ENCODE measurements at places on chromosomes 4 and X.

GRCh38 chr4:174553031-174553430 is 30.7 kb upstream of the HPGD start:
- no peak for DNase-seq

- DNase-seq, result no peak
These were observed 689 bp downstream of the SSR4 start for GRCh38 chrX:153794897-153795816.

DNA sequence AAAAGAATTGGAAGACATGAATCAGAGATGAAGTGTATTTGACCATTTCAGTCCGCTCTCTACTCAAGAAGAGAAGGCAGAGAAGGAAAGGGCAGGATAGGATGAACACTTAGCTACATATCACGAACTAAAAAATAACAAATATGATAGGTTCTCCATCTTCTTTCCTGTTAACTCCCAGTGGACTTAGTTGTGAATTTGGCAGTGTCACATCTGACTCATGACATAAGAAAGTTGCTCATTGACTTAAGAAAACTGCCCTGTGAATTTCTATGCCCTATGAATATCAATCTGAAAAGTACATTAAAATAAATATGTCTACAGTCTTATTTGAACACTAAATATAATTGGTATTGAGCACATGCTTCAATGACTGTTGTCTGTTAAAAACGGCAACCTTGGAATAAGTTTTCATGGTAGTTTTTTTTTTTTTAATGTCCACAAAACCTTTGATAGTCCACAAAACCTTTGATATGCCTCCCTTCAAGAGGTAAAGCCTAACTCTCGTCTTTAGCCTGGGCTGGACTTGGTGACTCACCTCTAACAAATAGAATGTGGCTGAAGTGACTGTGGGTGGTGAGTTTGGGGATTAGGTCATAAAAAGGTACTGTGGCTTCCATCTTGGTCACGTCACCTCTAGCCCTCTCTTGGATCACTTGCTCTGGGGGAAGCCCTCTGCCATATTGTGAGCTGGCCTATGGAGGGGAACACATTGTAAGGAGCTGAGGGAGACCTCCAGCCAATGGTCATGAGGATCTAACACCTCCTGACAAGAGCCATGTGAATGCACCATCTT is 184.7 kb upstream of the S100G start:
- DNase-seq, result no peak

DNA sequence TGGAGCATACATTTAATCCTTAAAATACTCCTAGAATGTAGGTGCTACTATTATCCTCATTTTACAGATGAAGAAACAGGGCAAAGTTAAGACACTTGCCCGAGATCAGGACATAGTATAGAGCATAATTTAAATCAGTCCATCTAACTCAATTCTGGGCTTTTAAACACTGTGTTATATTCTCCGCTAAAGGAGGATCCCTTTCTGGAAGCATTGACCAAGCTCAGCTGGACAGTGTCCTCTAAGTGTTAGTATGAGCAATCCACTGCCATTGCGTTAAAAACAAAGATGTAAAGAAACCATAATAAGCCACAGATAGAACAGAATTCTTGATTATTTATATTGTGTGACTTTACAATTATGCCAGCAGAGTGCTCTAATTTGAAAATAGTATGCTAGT is 207.0 kb downstream of the ARHGAP24 start:
- DNase-seq, result no peak

GRCh38 chr4:57110640-57111511 is 691 bp upstream of the IGFBP7 start:
- peak; percentile 100 for DNase-seq

DNA sequence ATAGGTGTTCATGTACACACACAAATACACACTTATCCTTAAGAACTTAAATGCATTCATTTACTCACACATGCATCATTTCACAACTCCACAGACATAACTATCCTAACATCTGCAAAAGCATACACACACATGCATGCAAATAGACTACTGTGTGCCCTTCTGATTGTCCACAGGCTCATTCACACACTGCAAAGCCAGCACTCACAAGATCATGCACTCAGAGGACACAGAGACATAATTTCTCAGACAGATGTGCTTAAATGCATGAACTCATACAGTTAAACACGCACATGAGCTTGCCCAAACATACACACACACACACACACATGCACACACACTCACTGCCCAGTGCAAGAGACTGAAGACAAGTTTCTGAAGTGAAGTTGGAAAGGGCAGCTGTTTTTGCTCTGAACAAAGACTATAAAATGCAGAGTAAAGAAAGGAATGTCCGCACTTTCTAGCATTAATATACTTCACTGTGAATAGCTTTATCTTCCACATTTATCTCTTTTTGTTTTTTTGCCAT is 1018.0 kb upstream of the HS3ST1 start:
- no peak for DNase-seq

DNA sequence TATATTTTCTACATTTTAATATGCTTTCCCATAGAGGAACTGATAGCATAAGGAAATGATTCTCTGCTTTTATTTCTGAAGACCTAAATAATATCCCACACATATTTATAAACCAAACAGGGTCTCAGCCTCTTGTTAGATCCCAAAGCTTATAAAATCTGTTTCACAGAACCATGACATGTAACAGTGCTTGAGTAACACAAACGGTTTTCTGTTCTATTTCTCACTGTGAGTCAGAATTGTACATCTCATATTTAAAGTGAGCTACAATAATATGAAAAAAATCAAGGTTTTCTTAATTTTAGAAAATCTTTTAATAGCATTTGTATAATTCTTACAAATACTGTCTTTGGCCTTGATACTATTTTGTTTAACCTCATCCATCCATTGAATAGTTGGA is 51.2 kb downstream of the NR3C2 start:
- DNase-seq, result no peak

GRCh38 chr4:111630705-111631104 is 514.5 kb upstream of the FAM241A start:
- DNase-seq, result peak; percentile 49

GRCh38 chrX:68503836-68504636 is 5.2 kb downstream of the YIPF6 start:
- DNase-seq, result no peak

- DNase-seq, result no peak
These were observed 20.3 kb downstream of the SHISA3 start for GRCh38 chr4:42417550-42417949.

GRCh38 chr4:118757761-118758251 is 72.6 kb downstream of the METTL14 start:
- no peak for DNase-seq

- DNase-seq, result no peak
These were observed 125.4 kb downstream of the PDLIM5 start for GRCh38 chr4:94577136-94577535.

DNA sequence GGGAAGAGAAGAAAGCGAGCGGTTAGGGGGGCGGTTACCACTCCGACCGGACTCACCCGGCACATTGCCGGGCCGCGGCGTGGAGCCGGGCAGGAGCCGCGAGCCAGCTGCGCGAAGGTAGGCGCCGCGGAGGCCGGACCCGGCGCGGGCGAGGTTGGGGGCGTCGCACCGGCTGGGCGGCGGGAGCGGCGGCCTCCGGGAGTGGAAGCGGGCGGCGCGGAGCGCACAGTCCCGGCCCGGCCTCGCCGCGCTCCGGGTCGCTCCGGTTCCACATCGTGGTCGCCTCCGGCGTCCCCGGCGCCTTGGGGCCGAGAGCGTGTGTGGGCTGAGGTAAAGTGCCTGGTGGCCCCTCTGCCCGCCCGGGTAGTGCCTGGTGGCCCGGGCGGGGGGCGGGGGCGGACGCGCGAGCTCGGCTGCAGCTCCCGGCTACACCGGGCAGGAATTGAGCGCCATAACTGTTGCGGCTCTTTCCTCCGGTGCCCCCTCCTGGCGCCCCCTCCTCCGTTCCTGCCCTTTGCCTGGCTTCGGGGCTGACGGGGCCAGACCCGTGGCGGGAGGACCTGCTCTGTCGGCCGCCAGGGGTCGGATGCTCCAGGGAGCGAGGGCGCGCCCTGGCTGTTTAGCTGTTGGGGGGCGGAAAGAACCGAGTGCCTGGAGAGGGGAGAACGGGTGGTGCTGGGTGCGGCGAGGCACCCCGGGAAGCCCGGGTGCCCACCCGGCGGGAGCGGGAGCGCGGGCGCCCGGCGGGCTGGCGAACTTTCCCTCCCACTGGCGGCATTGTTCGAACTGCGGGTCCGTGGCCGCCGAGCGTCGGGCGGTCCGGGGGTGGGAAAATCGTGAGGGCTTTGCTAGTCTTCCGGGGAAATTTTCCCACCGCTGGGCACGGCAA is 626 bp downstream of the JADE3 start:
- peak; percentile 37 for DNase-seq

GRCh38 chrX:15033917-15034316 is 160.7 kb downstream of the MOSPD2 start:
- DNase-seq, result no peak
